Activated CD4-positive, alpha-beta memory T cell treated with anti-CD3 and anti-CD28 coated beads, Interleukin-2, amount 10 ng/mL, durations not matched to agents 7 days and 5 days (primary cell): ENCODE measurements at places on chromosomes 16 and 17.

- DNase-seq: peak; percentile 95
Measured at GRCh38 chr17:49739641-49740271, 24.2 kb downstream of the FAM117A start.

DNA sequence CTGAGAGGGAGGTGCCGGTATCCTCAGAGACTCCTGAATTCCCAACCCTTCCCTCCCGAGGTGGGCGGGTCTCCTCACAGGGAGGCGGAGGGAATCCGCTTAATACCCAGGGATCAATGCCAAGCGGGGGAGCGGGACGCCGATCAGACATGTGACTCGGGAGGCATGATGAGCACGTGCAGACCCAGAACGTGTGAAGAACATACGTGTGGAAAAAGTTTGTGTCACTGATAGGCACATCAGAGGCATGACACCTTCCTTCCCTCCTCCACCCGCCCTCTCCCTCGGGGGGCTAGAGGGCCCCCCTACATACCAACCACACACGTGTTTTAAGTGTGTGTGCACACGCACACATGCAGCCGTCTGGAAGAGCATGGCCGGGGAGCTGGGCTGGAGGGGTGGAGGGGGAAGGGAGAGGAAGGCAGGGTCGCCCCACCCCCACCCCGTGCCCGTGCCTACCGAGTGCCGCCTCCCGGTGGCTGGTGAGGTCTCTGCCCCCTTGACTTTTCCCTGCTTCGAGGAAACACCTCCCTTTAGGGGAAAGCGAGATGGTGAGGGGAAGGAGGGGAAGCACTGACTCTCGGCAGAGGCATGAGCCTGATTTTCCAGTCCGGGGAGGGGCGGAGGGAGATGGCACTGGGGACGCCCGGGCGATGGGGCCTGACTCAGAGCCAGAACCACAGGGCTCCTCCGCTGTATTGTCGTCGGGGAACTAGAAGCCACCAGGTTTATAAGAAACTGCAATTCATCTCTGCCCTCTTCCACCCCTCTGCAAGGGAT is 12.1 kb upstream of the TBX21 start:
- peak; percentile 93 for DNase-seq

DNA sequence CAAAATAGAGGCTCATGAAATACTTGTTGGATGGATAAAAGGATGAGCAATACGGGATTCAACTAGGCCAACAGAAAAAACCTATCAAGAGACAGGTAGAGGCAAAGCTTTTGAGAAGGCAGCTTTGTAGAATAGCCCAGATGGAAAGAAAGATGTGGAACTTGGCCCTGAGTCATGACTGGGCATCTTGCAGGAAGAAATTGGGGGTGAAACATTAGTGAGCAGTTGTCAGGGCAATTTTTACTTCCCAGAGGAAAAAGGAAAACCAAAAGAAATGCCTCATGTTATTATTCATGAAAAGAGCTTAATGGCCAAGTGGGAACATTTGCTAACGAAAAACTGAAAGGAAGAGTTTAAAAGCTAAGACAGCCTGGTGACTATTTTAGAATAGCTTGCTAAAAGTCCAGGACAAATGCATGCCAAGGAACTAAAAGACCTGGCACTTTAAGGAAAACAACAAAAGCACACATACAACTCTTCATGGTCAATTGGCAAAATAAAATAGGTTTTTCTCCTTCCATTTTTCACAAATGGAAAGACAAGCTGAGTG is 180.1 kb downstream of the HS3ST3A1 start:
- no peak for DNase-seq

- DNase-seq: no peak
Measured at GRCh38 chr16:11683145-11683544, 14.9 kb downstream of the SNN start.

GRCh38 chr17:77427391-77427991 is 286.7 kb downstream of the SEC14L1 start:
- DNase-seq: no peak

- DNase-seq: no peak
Measured at GRCh38 chr16:48959204-48959603, 322.4 kb downstream of the CBLN1 start.
